ENCODE measurements at places on chromosomes 6 and 20.

GRCh38 chr6:151747896-151748295, 59.6 kb upstream of the ESR1 start:
- no peak for DNase-seq

- DNase-seq: no peak
Measured at GRCh38 chr6:73085443-73085871, 139.8 kb downstream of the KHDC1L start.

DNA sequence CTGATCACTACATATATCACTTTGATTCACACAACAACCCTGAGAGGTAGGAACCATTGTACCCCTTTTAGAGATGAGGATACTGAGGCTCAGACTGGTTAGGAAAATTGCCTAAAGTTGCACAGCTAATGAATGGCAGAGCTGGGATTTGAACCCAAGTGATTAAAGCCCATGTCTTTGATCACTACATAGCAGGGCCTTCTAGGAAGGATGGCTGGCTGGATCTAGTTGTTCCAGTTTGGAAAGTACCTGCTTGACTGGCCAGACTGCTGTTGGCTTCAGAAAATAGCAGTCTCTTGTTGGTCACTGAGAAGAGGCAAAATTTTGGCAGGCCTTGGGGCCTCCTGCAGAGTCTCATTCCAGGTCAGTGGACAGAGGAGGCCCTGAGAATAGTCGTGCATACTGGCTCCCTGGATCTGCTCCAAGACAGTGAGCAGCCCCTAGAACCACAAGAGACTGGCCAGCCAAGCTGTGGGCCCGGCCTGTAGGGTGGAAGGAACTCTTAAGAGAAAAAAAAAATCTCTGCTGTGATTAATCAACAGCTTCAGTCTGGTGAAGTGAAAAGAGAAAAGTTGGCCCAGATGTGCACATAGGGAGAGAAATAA, 17.5 kb downstream of the PPARD start:
- peak; percentile 76 for DNase-seq

DNA sequence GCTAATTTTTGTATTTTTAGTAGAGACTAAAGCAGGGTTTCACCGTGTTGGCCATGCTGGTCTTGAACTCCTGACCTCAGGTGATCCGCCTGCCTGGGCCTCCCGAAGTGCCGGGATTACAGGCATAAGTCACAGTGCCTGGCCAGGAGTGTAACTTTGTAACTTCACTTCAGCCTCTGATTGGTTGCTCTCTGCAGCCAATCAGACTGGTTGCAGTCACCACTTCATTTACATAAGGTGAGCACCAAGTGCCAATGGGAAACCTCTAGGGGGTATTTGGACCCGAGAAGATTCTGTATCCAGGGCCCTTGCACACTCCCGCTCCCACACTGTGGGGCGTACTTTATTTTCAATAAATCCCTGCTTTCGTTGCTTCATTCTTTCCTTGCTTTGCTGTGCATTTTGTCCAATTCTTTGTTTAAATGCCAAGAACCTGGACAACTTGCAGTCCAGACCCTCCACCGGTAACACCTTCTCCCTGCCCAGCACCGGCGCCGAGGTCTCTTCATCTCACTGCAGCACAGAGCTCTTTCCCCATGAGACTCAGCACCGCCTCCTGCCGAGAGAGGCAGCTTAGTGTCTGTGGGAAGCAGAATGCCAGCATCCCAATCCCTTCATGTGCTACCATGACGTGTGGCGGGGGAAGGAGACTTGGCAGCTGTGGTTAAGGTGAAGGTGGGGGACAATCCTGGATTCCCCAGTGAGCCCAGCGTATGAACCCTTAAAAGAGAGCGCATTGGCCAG, 14.0 kb upstream of the MRGBP start:
- DNase-seq: no peak

GRCh38 chr20:49230021-49230420, 10.8 kb downstream of the DDX27 start:
- no peak for DNase-seq

DNA sequence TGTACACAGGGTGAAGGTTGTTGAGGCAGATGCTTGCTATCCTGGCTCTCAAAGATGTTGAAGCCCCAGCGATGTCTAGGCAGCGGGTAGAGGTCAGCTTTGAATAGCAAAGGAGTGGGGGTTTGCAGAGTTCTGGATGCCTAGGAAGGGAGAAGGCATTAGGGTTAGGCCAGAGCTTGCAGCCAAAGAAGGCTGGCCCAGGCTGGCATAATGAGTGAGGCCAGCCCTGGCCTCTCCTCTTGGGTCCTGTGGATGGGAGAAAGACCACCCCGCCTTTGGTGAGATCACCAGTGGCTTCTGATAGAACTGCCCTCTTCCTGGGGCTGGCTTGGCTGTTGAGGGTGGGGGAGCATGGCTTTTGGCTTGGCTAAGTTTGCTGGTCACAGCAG, 406 bp upstream of the WFDC5 start:
- DNase-seq: no peak

GRCh38 chr6:14814016-14814415, 431.9 kb upstream of the JARID2 start:
- no peak for DNase-seq

- DNase-seq: no peak
Measured at GRCh38 chr6:122063076-122063475, 336.4 kb upstream of the HSF2 start.

- DNase-seq: no peak
Measured at GRCh38 chr6:13892017-13892645, 32.6 kb upstream of the RNF182 start.

DNA sequence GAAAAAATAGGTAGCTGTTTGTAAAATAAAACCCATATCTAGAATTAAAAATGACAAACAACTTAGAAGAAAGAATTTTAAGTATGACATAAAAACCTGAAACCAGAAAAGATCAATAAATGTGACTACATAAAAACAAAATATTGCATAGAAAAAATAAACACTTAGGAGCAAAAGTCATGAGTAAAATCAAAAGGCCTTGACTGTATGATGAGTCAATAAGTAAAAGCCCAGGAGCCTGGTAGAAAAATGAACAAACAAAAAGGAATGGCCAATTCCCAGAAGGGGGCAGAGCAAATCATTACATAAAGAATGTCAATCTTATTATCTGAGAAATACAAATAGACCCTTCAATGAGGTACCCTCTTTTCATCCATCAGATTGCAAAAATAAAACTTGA, 20.7 kb upstream of the ENPP1 start:
- no peak for DNase-seq

DNA sequence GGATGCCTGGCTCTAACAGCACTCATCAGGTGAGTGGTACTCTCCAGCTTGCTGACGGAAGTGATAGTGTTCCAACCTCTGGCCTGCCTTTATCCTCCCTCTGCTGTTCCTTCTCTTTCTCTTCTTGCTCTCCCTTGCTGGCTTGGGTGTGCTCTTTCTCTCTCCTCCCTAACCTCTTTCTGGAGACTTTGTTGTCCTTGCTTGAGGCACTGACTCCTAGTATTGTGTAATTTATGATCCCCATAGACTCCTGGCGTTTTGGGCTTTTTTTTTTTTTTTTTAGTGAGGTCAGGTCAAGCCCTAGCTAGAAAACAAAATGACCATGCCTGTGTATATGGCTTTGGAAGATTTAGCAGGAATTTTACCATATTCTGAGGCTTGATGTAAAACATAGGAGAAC, 84.7 kb upstream of the MRAP2 start:
- DNase-seq: no peak

DNA sequence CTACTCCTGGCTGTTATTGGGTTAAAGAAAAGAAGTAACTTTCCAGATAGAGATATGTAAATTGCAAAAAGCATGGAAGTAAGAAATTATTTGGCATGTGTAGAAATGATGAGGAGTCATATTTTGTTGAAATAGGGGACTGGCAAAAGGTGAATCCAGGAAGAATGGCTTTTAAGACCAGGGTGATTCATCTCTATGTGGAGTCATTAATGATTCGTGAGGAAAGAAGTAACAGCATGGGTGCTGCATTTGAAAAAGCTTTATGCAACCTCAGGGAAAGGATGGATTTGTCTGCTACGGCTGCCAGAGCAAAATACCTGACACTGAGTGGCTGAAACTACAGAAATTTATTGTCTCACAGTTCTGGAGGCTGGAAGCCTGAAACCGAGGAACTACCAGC, 14.8 kb upstream of the SYNE1 start:
- DNase-seq: no peak

- no peak for DNase-seq
Measured at GRCh38 chr6:157285422-157285779, 37.9 kb downstream of the TMEM242 start.
